Activated T-cell treated with anti-CD3 and anti-CD28 coated beads for 4 hours (primary cell): ENCODE measurements at places on chromosomes 12 and 14.

DNA sequence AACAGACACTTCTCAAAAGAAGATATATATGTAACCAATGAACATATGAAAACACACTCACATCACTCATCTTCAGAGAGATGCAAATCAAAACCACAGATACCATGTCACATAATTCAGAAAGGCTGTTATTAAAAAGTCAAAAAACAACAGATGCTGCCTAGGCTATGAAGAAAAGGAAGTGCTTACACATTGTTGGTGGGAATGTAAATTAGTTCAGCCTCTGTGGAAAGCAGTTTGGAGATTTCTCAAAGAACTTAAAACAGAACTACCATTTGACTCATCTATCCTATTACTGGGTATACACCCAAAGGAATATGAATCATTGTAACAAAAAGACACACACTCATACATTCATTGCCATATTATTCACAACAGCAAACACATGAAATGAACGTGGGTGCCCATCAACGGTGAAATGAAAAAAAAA, 35.1 kb downstream of the EIF2S3B start:
- no peak for DNase-seq

- no peak for DNase-seq
Measured at GRCh38 chr14:87971010-87971409, 22.0 kb downstream of the GALC start.

- DNase-seq = no peak
Measured at GRCh38 chr12:89328151-89329030, 23.9 kb downstream of the DUSP6 start.

GRCh38 chr14:49622022-49622607, 1.5 kb downstream of the MGAT2 start:
- DNase-seq = no peak

GRCh38 chr14:95297832-95298231, 21.9 kb downstream of the CLMN start:
- no peak for DNase-seq
